ENCODE measurements at places on chromosomes 4 and X.

DNA sequence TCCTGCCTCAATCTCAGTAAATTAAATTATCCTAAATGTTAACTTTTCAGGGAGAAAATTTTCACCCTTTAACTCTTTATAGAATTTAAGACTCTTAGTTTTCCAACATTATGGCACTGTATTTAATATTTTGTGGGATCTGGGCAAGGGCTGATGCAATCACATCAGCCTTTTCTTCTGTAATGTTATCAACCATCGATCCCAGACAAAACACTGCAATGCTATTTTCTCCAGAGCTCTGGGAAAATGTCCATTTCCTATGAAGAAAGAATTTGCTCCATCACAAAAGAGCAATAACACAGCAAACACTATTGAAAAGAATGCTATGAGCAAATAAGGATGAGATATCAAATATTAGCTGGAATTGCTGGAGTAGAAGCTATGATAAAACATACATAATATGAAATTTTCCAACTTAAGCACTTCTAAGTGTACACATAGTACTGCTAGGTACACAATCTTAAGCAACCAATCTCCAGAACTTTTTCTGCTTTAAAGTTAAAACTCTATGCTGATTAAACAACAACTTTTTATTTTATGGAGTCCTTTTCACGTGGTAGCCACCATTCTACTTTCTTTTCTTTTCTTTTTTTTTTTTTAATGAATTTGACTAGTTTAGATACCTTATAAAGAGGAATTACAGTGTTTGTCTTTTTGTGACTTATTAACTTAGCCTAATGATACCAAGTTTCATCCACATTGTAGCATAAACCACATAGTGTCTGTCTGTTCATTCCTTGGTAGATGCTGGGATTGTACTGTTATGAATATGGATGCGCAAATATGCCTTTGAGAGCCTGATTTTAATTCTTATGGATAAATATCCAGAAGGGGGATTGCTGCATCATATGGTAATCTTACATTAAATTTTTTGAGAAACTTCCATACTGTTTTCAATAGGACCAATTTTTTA lies 43.6 kb downstream of the UGT2A3 start:
- DNase-seq: no peak

GRCh38 chr4:52645300-52645699 lies 13.8 kb downstream of the USP46 start:
- no peak for DNase-seq

DNA sequence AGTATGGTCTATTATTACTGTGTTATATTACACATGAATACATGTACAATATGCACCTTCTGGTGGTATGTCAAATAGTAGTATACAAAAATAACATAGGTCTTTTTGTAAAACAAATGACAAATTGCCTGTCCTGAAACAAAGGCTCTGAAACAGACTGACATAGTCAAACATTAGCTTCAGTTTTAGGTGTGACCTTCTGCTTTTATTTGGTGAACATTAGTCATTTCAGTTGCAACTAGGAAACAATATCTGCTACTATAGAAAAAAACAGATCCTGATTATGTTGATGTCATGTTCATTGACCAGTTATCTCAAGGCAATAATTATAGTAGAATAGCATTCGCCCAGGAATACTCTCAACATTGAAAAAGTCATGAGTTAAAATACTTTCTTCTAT lies 123.0 kb downstream of the CHRNA9 start:
- no peak for DNase-seq

GRCh38 chr4:155545456-155545855 lies 121.2 kb upstream of the GUCY1A1 start:
- DNase-seq: no peak

GRCh38 chr4:123233136-123233768 lies 163.3 kb upstream of the SPRY1 start:
- no peak for DNase-seq

DNA sequence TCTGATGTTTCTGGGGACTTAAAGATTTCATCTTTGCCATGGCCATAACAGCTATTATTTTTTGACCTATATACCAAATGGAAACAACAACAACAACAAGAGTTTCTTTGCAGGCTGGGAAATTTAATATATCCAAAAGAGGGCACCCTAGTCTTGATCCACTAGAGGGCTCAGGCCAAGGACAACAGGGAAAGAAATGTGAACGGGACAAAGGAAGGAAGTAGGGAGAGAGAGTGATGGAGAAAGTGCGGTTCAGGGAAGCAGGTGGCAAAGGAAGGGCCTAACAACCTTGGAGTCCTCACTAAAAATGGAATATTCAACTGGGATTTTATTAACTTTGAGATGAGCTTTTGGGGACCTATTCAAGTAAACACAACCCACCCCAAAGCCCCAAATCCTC lies 67.8 kb upstream of the SCML1 start:
- no peak for DNase-seq

- DNase-seq: no peak
Observed at GRCh38 chr4:14602206-14602605, 400.1 kb upstream of the CPEB2 start.
